ENCODE measurements at places on chromosomes 1 and 21.
A peak's percentile ranks its signal among the peaks of the same experiment; 100 is the strongest.

DNA sequence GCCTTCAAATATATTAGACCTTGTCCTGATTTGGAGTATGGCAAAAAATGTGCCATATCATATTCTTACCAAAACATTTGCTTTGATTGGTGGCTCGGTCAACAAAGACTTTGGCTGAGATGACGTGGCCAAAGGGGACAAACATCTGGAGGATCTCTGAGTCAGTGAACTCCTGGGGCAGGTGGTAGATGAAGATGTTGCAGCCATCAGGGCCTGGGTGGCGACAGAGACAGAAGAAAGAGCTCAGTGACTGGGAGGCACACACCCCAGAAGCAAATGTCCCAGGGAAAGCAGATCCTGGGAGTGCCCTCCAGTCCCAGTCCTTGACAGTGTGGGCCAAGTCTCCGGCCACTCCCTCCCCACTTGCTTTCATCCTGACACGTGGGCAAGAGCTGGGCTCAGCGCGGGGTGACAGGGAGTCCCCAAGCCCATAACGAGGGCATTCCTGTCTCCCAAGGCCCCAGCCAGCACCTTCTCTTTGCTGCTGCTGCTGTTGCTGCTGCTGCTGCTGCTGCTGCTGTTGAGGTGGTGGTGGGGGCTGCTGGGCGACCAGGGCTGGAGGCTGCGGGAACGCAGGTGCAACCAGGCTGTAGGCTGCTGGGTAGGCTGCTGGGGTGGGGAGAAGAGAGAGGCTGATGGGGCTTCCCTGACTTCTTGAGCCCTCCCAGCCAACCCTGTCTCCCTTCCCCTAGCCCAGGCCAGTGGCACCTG, 10.7 kb downstream of the CELF3 start:
- no peak for DNase-seq

DNA sequence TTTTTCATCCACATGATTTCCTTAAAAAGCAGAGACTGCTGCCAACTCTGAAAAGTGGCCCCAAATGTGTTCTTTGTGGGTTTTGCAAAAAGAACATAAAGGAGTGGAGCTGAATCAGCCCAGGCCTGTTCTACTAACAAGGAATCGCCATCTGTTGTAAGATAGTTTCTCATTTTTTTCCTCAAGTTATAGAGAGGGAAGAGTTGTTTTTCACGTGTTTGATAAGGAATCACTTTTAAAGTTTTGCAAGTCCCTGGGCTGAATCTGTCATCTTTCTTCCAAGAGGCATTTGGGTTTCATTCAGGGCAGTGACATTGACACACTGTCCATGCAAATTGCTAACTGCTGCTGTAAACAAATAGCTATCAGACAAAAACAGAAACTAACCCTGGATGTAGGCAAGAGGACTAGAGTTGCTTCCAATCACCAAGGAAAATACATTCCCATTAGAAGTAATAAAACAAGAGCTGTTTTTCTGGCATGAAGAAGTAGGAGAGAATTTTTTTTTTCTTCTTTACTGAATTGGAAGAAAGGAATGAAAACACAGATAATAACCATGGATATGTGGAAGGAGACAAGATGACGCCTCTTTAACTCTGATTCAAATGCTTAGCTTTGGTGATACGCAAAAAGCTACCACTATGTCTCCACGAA, 58.8 kb upstream of the TBX15 start:
- peak; percentile 41 for DNase-seq

- DNase-seq, result no peak
Observed at GRCh38 chr1:81490614-81491013, 310.1 kb upstream of the ADGRL2 start.

DNA sequence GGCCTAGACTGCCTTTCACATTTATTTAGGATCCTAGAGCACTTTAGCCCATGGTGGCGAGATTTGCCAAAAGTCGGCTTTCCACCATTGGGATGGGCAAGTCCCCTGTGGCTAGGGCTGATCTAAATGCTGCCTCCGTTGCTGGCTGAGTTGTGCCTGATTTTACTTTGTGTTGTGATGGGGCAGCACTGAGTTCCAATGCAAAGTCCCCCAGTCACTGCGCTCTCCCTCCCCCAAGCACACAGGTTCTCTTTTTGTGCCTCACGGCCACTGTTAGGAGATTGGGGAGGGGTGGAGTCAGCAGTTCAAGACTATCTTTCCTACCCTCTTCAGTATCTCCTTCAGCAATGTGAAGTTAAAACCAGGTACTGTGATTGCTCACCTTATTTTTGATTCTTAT, 66.7 kb upstream of the COX20 start:
- no peak for DNase-seq

GRCh38 chr1:110430366-110430765, 20.6 kb upstream of the PROK1 start:
- DNase-seq, result no peak

DNA sequence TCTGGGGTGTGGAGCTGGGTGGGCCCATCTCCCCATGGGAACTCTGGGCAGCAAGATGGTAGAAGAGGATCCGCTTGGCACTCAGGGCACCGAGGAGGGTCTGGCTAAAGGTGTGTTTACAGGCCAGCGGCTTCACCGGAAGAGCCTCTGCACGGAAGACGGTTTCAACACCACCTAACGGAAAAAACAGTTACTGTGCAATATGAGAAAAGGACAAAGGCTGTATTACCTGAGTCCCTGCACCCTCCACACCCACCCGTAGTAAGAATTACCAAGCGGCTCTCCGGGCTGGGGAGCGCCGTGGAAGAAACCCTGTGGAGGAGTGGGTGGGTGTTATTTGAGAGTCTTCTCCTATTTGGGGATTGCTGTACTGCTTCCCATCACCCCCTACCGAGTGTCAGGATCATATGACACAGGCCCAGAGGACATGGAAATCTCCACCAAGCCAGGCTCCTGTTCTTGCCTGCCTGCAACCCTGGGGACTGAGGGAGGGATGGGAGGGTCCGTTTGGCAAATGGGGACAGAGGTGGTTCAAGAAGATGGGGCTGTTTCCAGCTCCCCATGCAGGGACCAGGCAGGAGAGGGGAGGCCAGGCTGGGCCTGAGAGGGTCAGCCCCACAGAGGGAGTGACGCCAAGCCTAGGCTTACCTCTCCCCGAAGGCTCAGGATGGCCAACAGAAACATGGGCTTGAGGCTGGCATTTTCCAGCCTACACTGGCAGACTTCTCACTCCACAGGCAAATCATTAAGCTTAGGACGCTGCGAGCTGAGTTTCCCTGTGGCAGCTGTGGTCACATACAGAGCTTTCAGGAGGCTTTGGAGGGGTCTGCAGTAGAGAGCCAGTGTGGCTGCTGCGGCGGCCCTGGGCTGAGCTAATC, 203.5 kb upstream of the TMEM51 start:
- peak; percentile 49 for DNase-seq

- no peak for DNase-seq
Observed at GRCh38 chr1:43432171-43432860, 21.4 kb downstream of the HYI start.

- DNase-seq, result peak; percentile 94
Observed at GRCh38 chr1:15272009-15272781, 25.2 kb downstream of the FHAD1 start.

GRCh38 chr1:119912963-119913362, 16.6 kb upstream of the ADAM30 start:
- no peak for DNase-seq

DNA sequence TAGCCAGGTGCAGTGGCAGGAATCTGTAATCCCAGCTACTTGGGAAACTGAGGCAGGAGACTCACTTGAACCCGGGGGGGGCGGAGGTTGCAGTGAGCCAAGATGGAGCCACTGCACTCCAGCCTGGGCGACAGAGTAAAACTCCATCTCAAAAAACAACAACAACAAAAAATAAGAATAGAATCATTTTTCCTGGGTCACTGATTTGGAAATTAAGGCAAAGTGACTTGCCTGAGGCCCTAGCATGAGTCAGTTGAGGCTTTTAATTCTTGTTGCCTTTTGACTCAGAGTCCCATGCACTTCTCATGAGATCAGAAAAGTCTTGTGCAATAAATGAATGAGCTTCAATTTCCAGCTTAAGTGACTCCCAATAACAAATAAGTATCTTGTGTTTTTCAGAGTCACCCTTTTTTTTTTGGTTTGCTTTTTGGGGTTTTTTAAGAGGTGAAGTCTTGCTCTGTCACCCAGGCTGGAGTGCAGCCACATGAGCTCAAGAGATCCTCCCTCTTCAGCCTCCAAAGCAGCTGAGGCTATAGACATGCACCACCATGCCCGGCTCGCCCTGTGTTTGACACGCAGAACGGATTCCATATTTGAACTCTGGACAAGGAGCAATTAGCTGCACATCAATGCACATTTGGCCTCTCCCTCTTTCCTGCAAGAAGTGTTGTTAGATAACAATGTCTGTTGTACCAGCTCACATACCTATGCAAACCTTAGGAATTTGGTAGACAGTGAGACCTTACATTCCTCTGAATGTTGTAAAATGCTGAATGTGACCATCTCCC, 3.4 kb upstream of the PLEKHM2 start:
- no peak for DNase-seq

- DNase-seq, result peak; percentile 13
Observed at GRCh38 chr1:67166196-67166595, at the start of gene IL23R. Gene IL23R (plus strand): TSS chr1:67166454. CDS start chr1:67168121, 1,667 bp downstream.

GRCh38 chr1:44108241-44108640, 10.4 kb upstream of the KLF17 start:
- no peak for DNase-seq

DNA sequence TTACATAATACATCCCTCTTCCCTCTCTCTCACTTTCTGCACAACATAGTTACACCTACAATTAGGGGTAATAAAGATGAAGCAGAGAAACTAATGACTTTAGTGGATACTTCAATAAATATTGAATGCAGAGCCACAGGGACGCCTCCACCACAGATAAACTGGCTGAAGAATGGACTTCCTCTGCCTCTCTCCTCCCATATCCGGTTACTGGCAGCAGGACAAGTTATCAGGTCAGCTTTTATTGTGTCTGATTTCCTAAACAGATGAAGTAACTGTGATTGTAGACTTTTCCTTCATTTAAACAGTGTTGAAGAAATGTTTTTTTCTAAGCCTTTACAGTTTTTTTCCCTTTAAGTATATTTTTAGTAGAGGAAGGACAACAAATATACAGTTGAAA, 281.6 kb downstream of the TPR start:
- no peak for DNase-seq

DNA sequence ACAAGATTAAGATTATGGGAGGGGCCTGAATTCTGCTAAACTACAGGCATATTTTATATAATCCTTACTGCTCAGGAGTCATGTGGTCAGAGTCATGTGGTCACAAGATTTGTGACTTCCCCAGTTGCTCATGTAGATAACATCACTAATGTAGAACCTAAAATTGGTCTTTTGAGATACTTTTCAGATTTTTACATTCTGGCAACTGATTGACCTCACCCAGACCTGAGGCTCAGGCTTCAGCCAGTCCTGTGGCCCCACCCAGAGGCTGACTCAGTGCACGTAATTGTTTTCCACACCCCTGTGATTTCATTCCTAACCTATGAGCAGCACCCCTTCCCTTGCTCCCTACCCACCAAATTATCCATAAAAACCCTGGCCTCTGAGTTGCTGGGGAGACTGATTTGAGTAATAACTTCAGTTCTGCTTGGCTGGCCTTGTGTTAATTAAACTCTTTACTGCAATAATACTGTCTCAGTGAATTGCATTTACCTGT, 41.7 kb upstream of the ZNF326 start:
- DNase-seq, result peak; percentile 30

GRCh38 chr21:36545776-36546511, 66.0 kb upstream of the CLDN14 start:
- no peak for DNase-seq

DNA sequence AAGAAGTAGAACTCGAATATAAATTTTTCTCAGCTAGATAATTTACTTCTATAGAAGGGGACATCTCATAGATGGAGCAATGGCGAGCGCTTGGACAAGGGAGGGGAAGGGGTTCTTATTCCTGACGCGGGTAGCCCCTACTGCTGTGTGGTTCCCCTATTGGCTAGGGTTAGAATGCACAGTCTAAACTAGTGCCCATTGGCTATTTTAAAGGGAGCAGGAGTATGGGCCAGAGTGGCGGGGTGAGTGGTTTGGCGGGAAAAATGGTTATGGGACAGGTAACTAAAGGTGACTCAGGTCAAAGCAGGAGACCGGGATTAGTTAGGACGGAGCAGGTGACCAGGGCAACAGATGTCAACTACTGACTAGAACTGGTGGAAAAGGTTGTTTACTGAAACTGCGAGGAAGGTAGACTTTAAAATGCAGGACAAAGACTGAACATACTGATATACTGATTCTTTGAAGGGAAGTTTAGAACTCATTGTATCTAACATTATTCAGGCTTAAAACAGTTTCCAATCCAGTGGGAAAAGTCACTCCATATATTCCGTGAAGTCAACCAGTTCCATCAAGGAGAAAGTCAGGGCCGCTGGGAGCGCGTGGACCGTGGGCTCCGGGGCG, 940 bp upstream of the ATAD3A start:
- DNase-seq, result no peak

- DNase-seq, result no peak
Observed at GRCh38 chr1:35452106-35452774, 105.0 kb downstream of the KIAA0319L start.

DNA sequence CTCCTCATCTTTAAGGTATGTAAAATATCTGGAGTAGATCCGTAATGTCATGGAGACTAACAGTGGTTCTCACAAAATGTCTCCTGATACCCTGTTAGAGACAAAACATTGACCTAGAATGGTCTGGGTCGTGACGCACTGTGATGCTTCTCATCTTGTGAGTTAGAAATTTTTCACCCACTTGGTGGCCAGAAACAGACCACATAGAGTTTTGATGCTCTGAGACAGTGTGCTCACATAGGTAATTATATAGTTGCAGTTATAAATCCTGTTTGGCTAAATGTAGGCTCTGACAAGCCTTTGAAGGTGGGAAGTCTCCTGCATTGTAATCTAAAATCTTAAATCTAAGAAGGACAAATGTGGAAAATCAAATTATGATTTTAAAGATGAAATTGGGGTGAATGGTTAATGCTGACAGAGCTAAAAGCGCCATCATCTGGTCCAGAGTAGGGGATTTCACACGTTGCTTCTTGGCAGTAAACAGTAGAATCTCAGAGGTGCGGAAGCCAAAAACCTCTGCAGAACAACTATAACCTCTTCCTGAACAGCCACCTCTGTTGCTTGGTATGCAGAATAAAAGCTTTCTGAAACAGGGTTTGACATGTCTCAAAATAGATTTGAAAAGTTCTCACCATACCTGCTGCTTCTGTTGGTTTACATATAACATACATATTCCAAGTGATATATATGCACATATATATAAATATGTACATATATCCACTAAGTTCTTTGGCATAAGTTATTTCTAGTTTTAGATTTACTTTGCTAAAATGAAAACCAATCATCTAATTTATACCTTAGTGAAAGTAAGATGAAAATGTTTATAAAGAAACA, 17.1 kb downstream of the RPAP2 start:
- no peak for DNase-seq

GRCh38 chr1:94126651-94127050, 5.7 kb upstream of the ABCA4 start:
- no peak for DNase-seq

DNA sequence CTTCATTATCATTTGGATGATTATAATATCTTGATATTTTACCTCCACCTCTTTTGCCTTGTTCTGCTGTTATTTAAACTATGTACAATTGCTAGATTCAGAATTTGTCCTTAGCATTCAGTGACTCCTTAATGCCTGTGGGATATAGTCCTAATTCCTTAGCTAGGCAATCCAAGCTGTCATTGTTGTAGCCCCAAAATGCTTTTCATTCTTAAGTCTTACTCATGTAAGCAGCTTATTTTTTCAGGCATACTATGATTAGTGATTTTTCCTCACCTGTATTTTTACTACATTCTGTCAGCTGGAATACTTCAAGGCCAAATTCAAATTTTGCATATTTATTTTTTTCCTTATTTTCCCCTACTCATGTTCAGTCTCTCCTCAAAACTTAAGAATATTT, 13.4 kb downstream of the PKN2 start:
- no peak for DNase-seq

- DNase-seq, result no peak
Observed at GRCh38 chr1:70768216-70768615, 279.4 kb downstream of the PTGER3 start.

All from eye (tissue), 1 donor.